Head of caudate nucleus (tissue), 42 donors: ENCODE measurements at places on chromosomes 13 and 19.

DNA sequence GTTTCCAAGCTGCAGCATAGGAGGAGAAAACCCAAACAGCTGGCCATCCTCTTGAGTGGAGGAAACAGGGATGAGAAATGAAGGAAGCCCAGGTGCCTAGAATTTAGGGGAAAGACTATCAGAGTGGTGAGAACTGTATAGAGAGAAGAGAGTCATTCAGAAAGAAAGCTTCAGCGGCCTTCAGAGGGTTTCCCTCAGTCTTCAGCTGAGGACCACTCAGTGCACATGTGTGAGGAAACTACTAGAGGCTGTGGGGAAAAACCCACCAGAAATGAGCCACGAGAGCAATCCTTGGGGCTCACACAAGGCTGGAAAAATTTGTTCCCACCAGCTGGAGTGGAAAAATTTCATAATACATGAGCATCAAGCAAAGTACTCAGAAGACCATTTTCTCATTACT is 35.2 kb upstream of the CPB2 start:
- DNase-seq, result no peak

DNA sequence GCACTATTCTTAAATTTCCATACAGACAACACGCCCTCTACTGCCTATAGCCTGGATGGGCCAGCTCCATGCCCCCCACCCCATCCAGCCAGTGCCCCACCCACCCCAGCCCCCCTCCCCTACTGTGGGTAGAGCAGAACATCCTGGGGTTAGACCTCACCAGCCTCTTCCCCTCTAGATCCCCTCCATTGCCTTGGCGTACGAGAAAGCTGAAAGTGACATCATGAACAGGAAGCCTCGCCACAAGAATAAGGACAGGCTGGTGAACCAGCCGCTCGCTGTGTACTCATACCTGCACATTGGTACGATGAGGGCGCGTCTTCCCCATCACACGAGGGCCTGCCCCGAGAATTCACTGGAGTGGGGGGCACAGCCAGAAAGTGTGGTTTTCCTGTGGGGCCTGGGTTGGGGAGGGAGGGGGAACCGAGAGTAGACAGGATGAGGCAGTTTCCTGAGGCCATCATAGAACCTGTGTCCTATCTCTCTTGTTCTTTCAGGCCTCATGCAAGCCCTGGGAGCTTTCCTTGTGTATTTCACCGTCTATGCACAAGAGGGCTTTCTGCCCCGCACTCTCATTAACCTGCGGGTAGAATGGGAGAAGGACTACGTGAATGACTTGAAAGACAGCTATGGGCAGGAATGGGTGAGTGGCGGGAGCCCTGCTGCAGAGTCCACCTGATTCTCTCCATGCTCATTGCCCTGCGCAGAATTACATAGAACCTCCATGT is 29.1 kb downstream of the ATP12A start:
- no peak for DNase-seq

- no peak for DNase-seq
Measured at GRCh38 chr19:30350692-30351663, 21.2 kb upstream of the ZNF536 start.

- DNase-seq, result no peak
Measured at GRCh38 chr19:17332360-17332676, 2.3 kb downstream of the ANO8 start.

DNA sequence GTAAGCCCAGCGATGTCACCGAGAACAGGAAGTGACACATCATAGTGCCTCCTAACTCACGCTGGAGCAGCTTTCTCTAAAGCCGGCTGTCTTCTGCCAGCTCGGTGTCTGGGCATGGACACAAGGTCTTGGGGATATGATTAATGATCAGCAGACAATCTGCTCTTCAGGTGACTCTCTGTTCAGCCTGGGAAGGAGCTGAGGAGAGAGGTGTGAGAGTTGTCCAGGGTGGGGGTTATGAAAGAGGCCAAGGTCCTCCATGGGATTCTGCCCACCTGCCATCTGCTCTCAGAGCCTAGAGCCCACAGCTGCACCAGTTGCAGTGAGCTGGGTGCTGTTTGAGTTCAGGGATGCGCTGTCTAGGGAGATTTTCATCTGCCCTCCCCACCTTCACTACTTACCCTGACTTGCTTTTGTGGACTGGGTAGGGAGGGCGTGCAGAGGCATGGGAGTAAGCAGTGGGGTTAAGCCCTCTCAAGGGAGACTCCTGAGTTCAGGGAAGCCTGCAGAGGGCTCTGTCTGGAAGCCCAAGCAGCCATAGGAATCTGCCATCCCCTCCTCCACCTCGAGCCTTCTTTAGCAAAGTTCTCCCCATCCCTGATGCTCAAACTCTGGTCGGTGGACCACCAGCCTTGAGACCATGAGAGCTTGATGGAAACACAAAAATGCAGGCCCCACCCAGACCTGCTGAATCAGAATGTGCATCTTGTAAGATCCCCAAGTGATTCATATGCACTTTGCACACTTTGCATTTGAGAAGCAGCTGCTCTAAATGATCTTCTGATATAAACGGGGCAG is 539.7 kb downstream of the RFC3 start:
- DNase-seq, result no peak

- DNase-seq, result no peak
Measured at GRCh38 chr13:27976362-27977091, 7.4 kb upstream of the CDX2 start.

GRCh38 chr13:22423261-22423660 is 752.4 kb downstream of the FGF9 start:
- DNase-seq, result no peak

- DNase-seq, result no peak
Measured at GRCh38 chr13:110438211-110438610, 123.3 kb downstream of the RAB20 start.

DNA sequence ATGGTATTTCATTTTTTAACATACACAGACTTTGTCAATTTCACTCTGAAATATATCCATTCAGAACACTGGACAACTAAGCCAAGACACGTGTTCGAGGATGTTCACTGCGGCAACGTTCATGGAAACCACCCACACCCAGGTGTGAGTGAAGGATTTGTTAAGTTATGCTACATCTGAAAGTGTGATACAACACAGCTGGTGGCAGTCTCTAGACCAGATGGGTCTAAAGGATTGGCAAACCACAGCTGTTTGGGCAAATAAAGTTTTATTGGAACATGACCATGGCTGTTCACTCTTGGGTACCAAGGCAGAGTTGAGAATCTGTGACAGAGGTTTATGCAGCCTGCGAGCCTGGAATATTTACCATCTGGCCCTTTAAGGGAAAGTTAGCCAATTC is 12.0 kb downstream of the SLC7A9 start:
- DNase-seq, result no peak

GRCh38 chr13:65843314-65843731 is 1386.8 kb downstream of the PCDH9 start:
- no peak for DNase-seq

GRCh38 chr13:92262100-92262788 is 863.8 kb downstream of the GPC5 start:
- no peak for DNase-seq

DNA sequence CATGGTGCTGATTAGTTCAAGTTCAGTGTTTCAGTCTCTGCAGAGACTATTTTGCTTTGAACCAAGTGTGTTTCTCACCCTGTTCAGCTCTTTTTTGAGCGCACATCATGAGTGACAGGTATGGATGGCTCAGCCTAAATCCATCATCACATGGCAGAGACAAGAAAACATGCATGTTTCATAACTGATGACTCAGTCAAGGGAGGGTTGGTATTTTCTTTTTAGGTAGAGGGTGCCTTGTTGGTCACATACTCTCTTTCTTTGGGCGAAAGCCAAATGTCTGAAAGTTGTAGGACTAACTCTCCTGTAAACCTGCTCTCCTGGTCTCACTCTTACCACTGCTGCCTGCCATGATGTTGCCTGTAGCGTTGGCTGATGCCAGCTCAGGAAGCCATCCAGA is 48.1 kb upstream of the RAP2A start:
- DNase-seq, result no peak

- peak; percentile 69 for DNase-seq
Measured at GRCh38 chr19:14497228-14497921, 1.4 kb upstream of the GIPC1 start.

DNA sequence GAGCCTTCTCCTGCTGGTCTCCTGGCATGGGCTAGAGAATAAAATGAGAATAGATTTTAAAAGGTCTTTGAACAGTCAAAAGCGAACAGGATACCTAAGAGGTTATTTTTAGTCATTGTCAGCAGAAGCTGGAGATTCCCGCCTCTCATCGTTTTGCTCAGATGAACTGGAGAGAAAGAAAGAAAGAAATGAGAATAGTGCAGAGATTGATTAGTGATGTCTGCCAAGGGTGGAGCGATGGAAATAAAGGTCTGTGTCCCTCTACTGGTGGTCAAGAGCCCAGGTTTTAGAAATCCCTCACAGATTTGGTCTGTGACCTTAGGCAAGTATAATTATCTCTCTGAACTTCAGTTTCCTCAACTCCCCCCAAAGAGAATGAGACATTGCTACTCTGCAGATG is 5.3 kb downstream of the NCAN start:
- peak; percentile 50 for DNase-seq

GRCh38 chr13:31441800-31442510 is 242.2 kb downstream of the B3GLCT start:
- no peak for DNase-seq

DNA sequence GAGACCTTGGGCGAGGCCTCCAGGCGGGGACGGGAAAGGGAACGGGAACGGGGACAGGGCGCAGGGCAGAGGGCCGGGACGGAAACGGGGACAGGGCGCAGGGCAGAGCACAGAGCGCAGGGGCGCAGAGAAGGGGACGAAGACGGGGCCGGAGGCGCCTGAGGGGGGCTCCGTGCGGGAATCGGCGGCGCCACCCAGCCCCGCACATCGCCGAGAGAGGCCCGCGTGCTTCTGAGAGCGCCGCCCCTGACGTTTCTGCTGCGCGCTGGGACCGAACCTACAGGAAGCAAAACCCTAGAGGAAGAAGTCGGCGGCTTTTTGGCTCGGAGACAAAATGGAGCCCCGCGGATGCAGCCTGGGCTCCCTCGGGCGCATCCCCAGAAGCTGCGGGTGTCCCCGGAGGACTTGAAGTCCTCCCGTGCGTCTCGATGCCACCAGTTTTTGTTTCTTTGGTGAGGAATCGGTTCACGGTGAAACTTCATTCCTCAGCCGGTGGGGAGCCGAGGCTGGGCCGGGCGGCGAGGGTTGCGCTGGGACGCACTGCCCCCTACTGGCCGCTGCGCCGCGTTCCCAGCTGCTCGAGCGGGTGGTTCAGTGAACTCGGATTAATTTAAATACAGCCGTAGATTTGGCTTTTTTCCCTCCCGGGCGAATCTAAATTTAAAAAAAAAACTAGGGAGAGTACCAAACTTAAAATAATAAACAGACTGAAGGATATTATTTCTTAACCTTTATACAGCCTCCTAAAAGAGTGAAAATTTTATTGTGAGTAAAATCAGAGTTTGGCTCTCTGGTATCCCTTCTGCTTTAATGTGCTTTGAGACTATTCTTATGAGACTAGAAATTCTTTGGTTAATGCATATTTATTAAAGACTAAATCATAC is 350.0 kb upstream of the ARGLU1 start:
- DNase-seq, result peak; percentile 77

- no peak for DNase-seq
Measured at GRCh38 chr19:46733690-46734292, 12.1 kb upstream of the FKRP start.

DNA sequence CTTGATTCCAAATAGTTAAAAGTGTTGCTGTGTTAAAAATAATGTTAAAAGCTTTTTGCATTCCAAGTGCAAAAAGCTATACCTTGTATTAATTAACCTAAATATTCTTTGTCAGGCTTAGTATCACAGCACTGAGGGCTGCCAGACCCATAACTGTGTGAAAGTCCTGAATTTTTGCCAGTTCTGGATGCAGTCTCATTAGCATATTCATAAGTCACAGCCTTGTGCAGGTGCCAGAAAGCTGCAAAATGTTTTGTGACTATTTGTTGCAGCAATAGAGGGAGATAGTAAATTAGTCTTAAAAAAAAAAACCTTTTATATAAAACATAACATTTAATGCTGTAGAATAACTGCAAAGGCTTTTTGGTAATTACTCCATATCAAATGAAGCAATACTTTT is 56.6 kb downstream of the SLITRK1 start:
- DNase-seq, result peak; percentile 54

DNA sequence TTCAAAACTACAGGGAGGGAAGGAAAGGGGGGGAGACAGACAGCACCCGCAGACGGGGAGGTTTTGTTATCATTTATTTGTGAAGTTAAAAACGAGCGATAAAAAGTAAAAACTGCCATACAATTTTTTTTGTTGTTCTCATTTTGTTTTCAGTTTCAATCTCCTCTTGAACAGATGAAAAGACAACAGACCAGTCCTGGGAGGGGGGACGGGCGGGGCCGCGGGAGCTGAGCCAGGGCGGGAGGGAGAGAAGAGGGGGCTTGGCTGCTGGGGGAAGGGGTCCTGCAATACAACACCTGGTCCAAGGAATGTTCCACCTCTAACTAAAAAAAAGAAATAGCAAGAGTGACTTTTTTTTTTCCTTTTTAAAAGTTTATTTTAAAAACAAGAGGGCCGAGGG is 11.3 kb downstream of the KHSRP start:
- no peak for DNase-seq

DNA sequence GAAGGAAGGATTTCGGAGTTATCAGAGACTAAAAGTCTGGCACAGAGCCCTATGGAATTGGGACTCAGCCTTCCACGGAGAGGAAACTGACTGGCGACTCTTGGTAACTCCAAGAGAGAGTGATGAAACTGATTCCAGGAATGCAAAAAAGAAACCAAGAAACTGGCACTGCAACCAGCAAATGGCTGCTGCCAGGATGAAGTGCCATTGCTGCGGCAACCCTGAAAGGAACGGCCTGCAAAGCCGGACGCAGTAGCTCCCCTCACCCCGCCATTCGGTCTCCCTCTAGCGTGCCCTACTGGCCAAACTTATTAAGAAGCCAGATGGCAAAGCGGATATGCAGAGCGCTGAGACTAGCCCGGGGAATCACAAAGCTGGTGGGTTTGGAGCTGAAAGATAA is 236.0 kb downstream of the PCDH9 start:
- DNase-seq, result peak; percentile 83

DNA sequence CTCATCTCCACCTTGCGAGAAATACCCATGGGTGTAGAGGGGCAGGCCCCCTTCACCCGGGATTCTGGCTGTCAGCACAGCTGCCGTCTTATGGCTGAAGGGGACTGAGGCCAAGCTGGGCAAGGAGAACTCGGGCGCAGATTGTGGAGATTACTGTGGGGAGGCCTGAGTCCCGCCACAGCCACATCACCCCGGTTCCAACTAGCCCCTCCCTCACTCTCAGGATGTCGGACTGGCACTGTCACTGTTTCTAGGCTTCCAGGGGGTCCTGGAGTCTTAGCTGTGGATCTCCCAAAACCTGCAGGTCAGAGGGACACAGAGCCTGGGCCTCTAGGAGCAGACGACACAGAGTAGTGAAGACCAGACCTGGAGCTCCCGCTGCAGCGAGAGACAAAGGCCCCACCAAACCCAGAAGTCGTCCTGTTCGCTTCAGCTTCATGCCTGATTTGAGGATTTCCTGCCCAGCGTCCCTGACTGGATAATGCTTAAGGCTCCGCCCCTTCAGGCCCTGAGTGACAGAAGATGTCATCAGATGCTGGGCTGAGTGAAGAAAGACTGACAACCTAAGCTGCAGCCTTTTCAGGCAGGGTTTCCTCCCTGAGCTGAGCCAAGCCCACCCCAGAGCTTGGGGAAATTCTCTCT is 55.8 kb downstream of the ZNF93 start:
- no peak for DNase-seq

- DNase-seq, result no peak
Measured at GRCh38 chr13:20389696-20390525, 135.7 kb downstream of the CRYL1 start.

- no peak for DNase-seq
Measured at GRCh38 chr13:44044547-44045179, 165.0 kb downstream of the LACC1 start.
